ENCODE measurements at places on chromosomes 11 and 22. TPM values are rescaled to one million over a fixed set of nuclear protein-coding genes. Genes with fewer than 3 reads are reported as not detected.

DNA sequence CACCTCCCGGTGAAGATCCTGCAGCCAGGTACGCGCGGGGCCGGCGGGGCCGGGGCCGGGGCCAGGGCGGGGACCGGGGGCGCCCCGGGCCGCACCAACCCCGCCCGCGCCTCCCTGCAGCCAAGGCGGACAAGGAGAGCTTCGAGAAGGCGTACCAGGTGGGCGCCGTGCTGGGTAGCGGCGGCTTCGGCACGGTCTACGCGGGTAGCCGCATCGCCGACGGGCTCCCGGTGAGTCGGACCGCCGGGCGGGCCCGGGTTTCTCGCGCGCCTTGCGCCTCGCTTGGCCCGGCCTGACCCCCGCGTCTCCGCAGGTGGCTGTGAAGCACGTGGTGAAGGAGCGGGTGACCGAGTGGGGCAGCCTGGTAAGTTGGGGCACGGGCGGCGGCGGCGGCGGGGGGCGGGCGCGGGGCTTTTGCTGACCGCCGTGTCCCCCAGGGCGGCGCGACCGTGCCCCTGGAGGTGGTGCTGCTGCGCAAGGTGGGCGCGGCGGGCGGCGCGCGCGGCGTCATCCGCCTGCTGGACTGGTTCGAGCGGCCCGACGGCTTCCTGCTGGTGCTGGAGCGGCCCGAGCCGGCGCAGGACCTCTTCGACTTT, 531 bp downstream of the PIM3 start:
- peak overlapping the region; percentile 89 for H3K4me3 ChIP-seq
- H3K4me1 ChIP-seq = peaks cover 22% of the 10 kb centered on the region
- H3K27me3 ChIP-seq = no peaks in the 10 kb centered on the region

- peaks cover 7% of the 10 kb centered on the region for H3K4me1 ChIP-seq
- H3K4me3 ChIP-seq = no peak overlapping the region
- peaks cover 19% of the 10 kb centered on the region for H3K36me3 ChIP-seq
- no peak overlapping the region for H3K27ac ChIP-seq
- no peaks in the 10 kb centered on the region for H3K27me3 ChIP-seq
Observed at GRCh38 chr11:67483831-67484665, 1.2 kb downstream of the AIP start.

DNA sequence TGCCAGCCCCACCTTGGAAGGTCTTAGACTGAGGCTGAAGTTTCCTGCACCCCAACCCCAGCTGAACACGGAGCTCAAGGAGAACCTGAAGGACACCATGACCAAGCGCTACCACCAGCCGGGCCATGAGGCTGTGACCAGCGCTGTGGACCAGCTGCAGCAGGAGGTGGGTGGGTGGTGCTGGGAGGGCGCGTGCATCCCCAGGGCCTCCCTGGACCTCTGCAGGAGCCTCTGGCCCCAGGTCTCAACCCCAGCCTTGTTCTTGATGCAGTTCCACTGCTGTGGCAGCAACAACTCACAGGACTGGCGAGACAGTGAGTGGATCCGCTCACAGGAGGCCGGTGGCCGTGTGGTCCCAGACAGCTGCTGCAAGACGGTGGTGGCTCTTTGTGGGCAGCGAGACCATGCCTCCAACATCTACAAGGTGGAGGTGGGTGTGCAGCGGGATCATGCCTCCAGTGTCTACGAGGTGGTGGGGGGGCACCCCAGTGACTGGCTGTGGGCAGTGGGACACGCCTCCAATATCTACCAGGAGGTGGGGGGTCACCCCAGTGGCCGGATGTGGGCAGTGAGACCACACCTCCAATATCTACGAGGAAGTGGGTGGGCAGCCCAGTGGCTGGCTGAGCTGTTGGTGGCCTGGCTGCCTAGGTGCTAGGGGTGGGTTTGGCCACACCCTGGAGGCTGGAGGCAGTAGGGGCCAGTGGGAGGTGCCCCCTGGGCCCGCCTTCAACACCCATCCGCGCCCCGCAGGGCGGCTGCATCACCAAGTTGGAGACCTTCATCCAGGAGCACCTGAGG, 4.6 kb downstream of the CD151 start:
- peak overlapping the region; percentile 14 for H3K27ac ChIP-seq
- no peak for DNase-seq
- H3K27me3 ChIP-seq = no peaks in the 10 kb centered on the region

ARHGAP20 gene
- total RNA-seq = 4.9 TPM

GRCh38 chr11:5929571-5930368, 12.3 kb upstream of the OR56A3 start:
- no peaks in the 10 kb centered on the region for H3K27me3 ChIP-seq
- no peak overlapping the region for H3K4me3 ChIP-seq
- DNase-seq = no peak
- no peaks in the 10 kb centered on the region for H3K36me3 ChIP-seq
